ENCODE measurements at places on chromosomes 12 and 14. TPM values are rescaled to one million over a fixed set of nuclear protein-coding genes. Genes with fewer than 3 reads are reported as not detected.
A peak's percentile ranks its signal among the peaks of the same experiment; 100 is the strongest.

- no peak for DNase-seq
Observed at GRCh38 chr14:35807131-35807961, 1.7 kb downstream of the RALGAPA1 start.

- DNase-seq, result peak; percentile 45
Observed at GRCh38 chr12:106493531-106493930, 89.3 kb upstream of the RFX4 start.

- no peak for DNase-seq
Observed at GRCh38 chr14:101151226-101151926, 247.9 kb upstream of the RTL1 start.

DNA sequence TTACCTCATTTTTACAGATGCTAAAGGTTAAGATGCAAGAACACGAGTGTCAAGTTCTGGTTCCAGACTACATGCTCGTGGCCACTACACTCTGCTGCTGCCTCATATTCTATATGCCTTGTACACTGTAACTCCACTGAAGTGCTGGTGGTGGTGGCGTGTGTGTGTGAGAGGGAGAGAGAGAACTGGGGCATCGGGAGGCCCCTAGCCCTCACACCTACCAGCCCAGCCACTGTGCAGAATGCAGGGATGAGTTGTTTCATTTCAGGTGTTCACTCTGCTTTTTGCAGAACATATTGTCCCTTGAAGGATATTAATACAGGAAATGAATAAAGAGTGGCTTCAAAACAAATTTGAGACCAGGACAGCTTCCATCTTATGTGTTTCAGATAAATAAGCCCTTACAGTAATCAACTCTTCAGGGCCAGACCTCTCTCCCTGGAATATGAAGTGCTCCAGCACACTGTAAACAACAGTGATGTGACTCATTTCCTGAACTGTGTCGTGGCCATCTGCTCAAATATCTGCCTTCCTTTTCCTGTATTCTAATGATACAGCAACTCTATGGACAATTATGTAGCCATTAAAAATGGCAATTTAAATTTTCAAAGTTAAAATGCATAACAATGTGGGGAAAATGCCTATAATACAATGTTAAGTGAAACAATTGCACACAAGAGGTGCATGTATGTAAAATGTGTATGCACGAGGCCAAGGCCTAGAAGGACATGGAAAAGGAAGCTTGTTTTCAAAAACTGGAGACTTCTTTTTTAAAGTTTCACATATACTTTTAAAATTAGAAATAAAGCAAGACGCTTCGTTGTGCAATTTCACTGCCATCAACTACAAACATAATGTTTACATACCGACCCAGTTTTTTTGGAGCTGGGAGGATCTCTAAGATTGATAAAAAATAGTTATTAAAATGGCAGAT lies 215.4 kb downstream of the PELI2 start:
- DNase-seq, result no peak

DNA sequence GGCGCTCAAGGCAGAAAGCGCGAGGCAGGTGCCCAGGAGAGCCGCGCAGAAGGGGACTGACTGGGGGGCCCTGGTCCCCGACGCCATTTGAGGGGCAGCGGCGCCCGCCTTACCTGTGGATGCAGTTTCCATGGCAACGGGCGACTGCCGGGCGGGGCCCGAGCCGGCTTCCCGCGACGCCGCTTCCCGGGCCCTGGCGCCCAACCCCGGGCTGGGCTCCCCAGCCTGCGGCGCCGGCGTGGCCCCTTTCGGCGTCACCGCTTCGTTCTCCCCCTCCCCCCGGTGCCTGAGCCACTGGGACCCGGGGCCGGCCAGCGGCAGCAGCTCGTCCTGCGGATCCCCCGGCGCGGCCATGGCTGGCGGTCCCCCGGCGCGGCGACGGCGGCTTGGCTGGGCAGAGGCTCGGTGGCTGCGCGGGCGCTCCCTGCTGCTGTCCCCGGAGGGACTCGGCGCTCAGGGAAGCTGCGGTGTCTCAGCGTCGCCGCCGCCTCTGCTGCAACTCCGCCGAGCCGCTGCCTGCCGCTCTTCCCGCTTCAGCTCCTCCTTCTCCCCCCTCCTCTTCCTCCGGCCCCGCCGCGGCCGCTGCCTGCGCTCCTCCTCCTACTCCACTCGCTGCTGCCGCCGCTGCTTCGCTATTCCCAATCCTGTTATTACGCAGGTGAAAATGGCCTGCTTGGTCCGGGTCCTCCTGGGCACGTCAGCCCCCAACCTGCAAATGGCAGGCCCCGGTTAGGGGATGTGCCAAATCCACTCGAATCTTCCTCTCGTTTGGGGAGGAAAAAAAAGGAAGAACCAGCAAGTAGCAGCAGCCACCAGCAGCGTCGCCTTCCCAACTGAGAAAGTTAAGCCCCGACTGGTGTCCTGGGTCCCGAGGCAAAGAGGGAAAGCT lies at the start of gene RTN1:
TSS of gene RTN1 (minus strand) at position 500 of the 889 bp plus-strand sequence. CDS start at position 354, 146 bp downstream.
- DNase-seq, result peak; percentile 58

GRCh38 chr14:77208291-77208978 lies 26.8 kb downstream of the TMEM63C start:
- peak; percentile 88 for DNase-seq

- DNase-seq, result no peak
Observed at GRCh38 chr14:22489244-22489545, 99.8 kb downstream of the DAD1 start.

GRCh38 chr14:105525326-105525725 lies 1.1 kb upstream of the TMEM121 start:
- DNase-seq, result no peak

GRCh38 chr12:25256005-25256404 lies 5.3 kb upstream of the KRAS start:
- DNase-seq, result no peak

DNA sequence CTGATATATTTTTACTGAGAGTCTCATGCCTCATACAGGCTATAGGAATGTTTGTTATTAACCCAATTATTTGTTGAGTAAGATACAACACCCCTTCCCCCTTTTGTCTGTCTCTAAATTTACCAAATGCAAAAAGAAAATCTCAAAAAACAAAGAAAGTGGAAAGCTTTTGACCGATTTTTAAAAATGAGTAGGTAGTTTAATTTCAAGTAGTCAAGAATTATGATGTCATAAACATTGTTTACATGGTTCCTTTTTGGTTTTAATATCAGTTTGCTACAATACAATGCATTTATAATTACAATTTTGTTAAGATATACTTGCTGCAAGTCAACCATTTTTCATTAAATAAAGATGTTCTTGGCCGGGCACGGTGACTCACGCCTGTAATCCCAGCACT lies 84.7 kb upstream of the HMGA2 start:
- DNase-seq, result no peak

GRCh38 chr14:64918216-64918615 lies 4.0 kb downstream of the CHURC1 start:
- DNase-seq, result no peak

DNA sequence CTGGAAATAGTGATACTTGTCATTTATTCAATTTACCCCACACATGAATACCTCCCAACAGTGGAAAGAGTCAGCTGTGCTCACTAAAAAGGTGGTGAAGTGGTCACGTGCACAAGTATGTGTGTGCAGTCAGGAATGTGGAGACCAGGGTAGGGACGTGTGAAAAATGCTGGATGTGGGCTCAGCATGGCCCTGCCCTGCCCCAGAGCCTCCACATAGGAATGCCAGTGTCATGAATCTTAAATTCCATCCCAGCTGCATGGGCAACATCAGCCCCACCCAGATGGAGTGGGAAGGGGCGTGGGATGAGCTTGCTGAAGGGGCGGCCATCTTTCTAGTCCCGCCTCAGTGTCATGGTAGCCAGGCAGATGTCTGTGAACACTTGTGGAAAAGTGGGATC lies 87.7 kb downstream of the C12orf75 start:
- no peak for DNase-seq

DNA sequence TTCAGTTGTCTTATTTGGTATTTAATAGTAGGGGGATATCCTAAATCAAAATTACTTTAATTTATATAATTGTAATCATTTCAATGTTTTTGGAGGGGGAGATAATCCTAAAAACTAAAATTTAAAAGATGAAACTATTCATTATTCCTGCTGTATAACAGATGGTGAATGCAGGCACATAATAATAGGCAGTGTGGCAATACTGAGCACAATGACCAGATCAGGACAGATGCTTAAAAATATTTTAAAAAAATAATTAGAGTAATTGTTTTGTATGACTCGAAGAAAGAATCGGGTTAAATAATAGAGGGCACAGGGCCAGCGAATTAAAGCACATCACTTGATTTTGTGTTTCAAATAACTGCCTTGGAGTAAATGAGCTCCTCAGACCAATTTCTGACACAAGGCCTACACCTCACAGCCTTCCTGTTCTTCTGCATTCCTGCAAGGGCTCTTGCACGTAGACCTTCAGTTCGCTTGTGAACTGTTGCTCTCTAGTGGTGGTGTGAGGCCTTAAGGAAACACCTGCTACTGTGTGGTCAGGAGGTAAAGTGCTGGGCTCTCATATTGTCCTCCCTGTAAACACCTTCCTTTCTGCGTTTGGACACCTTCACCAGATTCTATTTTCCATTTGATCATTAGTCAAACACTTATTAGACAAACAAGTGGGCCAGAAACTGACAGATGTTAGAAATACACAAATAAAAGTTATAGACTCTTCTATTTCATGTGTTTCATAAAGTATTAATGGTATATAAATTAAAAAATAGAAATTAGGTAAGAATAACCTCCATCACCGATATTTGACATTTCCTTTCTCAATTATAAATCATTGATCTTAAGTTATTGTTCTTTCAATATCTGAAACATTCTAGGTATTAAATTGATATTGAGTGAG lies 29.3 kb upstream of the KLRF1 start:
- peak; percentile 64 for DNase-seq

- DNase-seq, result no peak
Observed at GRCh38 chr14:73489481-73490175, 1.1 kb upstream of the RIOX1 start.

DNA sequence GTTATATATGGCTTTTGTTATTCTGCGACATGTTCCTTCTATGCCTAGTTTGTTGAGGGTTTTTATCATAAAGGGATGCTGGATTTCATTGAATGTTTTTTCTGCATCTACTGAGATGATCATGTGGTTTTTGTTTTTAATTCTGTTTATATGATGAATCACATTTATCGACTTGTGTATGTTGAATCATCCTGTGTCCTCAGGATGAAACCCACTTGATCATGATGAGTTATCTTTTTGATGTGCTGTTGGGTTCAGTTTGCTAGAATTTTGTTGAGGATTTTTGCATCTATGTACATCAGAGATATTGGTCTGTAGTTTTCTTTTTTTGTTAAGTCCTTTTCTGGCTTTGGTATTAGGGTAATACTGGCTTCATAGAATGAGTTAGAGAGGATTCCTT lies 291.2 kb downstream of the AKAP6 start:
- no peak for DNase-seq

- no peak for DNase-seq
Observed at GRCh38 chr12:13099844-13100604, 3.4 kb downstream of the GSG1 start.

DNA sequence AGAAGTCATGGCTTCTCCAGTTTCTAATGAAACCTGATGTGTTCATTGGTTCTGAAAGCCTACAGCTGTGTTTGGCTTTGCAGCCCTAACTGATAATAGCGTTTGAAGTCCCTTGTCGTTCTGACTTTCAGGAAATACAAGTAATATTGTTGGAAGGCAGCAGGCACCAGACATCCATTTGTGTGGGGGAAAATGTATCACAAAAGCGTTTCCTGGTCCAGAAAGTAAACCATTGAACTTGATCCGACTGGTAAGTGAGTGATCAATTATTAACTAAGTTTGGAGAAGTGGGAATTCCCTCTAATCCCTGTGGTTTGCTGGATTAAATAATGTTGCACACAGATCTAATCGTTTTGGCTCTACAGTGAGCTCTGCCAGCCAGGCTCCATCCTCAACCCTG lies 77.3 kb upstream of the LTA4H start:
- DNase-seq, result no peak

DNA sequence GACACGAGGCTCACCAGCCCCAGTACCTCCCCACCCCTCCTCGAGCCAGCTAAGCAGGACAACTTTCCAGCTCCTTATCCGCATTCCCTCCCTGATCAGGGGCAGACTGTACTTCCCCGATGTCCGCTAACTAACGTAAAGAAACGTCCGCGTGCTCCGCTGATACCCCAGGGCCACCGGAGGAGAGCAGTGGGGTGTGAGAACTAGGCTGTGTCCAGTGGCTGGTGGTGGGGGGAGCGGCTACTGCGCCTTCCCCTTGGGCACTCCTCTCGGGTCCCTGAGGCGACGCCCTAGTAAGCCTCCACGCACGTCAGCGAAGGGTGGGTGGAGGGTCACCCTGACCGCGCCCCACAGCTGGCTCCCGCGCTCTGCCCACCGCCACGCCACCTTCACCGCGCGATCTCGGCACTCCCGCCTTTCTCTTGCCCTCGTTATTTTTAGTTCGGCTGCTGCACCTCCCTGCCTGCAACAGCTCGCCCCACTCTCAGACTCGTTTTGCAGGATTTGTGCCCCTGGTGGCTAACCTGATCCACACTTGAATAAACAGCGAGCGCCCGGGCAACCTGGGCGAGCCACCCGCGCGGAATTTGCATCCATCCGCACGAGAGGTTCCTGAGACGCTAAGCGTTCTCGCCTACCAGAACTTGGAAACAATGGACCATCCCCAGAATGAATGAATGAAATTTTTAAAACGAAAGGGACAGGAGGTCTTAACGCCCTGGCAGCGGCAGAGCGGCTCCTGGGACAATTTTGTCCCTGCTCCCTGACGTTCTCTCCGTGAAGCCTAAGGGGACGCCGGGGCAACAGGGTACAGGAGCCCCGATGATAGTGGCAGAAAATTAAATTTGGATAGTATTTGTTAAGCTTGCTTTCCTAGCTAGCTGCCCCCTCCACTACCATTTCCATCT lies 6.9 kb upstream of the BMP4 start:
- peak; percentile 67 for DNase-seq

DNA sequence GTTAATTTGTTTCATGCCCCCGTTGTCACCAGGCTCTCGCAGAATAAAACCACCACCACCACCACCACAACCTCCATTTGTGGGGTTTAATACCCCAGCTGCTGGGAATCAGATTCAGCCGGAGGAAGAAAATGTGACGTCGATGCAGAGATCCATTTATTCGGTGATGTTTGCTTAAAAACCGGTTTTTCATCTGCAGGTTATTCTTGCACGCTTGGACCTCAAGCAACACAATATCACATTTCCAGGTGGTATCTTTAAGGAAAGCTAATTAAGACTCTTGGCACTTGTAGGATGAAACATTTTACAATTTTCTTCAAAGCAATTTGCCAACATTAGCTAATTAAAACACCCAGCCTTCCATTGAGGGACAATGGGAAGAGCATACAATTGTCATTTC lies 39.8 kb downstream of the SPRING1 start:
- no peak for DNase-seq

Gene KRT4
- 0.47 TPM for polyA plus RNA-seq

Gene REM2
- 1.9 TPM for polyA plus RNA-seq

Gene TPPP2
- polyA plus RNA-seq, result 2.7 TPM

Gene SDR9C7
- polyA plus RNA-seq, result 0.32 TPM

Gene PTGER2
- 5.4 TPM for polyA plus RNA-seq

Gene PLEKHG3
- 83.8 TPM for polyA plus RNA-seq

Gene CRACR2A
- 2.0 TPM for polyA plus RNA-seq

Gene MGP
- 33.9 TPM for polyA plus RNA-seq

Gene BATF
- not detected for polyA plus RNA-seq

Gene OR4K15
- polyA plus RNA-seq, result not detected

Gene CEP170B
- polyA plus RNA-seq, result 11.7 TPM
